ENCODE measurements at places on chromosomes 1 and 21.

GRCh38 chr1:201044119-201044518 lies 20.6 kb upstream of the KIF21B start:
- DNase-seq: no peak

GRCh38 chr1:68800182-68800581 lies 303.3 kb upstream of the DEPDC1 start:
- peak; percentile 31 for DNase-seq

GRCh38 chr21:39484711-39485276 lies 33.0 kb downstream of the SH3BGR start:
- no peak for DNase-seq

DNA sequence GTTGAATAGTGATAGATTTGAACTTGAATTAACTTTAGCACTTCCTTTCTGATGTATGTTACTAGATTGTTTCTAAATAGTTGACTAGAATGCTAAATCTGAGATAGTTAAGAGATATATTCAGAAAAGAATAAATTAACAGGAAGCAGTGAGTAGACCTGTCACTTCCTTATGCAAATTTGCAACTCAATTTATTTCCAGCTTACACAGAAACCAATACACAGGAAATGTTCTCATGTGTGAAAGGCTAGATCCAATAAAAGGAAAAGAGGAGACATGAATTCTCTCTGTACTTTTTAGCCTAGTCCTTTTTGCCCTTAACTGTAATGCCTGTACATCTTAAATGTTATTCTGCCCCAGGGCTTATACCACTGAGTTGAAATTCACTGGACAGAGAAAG lies 522.3 kb downstream of the COL11A1 start:
- no peak for DNase-seq

- DNase-seq: peak; percentile 72
Measured at GRCh38 chr1:24536391-24536840, 19.5 kb upstream of the NCMAP start.

DNA sequence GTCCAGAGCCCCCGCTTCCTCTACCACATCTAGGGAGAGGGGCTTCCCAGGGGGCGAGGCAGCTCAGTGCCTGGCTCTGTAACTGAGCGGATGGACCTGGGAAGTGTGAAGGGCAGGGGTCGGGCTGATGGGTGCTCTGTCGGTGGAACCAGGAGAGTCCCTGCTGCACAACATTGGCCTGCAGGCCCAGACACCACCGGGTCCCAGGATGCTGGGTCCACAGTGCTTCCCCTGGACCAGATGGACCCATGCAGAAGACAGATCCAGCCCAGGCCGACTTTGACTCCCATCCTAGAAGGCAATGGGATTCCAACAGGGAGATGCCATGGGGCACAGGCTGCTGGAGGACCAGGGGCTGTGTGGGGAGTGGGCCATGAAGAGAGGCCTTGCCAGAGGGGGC lies 212.9 kb downstream of the GRIK3 start:
- DNase-seq: no peak

DNA sequence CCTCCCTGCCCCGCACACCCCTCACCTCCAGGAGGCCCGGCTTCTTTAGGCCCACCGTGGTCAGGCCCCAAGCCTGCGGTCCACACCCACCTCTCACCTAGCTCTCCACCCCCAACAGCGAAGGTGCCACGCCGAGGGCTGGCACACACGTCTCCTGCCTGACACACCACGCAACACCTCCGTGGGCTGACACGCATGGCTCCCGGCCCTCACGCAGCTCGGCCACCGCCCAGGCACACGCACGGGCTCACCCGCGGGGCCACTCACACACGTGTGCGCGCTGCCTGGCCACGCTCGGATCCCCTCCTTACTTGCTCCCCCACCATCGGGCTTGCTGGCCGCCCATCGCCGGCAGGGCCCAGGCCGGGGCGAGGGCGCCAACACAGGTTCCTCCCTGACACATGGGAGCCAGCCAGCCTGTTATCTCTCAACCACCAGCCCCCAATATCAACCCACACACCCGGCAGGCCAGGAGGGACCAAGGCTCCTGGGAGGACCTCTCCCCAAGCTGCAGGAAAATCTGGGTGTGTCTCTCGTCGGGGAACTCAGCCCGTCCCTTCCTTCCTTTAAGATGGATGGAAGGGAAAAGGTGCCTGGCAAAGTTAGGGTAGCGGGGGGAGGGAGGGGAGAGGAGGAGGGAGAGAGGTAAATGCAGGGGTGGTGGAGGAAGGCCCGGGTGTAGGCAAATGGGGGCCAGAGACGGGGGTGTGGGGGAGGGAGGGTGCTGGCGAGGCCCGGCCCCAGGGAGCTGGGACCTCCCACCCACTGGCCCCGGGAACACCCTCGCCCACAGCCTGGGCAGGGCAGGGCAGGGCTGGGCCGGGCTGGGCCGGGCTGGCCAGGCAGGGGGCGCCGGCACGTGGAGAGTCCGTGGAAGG lies 546 bp downstream of the ELOVL1 start:
- DNase-seq: peak; percentile 57

DNA sequence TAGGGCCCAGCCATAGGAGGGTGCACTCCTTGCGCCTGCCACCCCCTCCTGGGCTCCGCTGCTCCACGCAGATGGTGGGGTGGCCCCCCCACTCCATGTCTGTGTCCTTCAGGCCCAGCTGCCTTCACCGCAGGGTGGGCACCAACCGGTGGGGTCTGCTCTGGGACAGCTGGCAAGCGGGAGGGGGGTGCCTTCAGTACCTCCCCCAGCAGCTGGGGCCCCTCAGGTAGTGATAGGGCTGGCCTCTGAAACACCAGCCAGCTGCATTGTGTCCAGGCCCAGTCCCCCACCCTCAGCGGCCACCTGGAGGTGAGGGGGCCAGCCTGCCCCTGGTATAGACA lies 360 bp downstream of the GJC2 start:
- DNase-seq: no peak

DNA sequence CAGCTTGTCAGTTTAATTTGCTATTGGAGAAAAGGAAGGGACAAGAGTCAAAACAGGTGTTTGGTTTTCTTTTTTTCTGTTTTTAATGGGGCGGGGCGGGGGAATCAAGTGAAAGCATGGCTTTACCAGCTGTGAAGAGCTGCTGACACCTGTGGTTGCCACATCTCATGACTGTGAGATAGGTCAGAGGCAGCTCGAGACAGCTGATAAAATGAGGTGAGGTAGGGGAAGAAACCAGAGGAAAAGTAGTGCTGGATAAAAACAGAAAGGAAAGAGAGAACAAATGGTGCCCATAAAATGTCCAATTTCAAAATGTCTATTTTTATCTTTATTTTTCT lies 272.3 kb downstream of the NEGR1 start:
- no peak for DNase-seq

- DNase-seq: no peak
Measured at GRCh38 chr1:66397192-66397591, 136.8 kb upstream of the SGIP1 start.

DNA sequence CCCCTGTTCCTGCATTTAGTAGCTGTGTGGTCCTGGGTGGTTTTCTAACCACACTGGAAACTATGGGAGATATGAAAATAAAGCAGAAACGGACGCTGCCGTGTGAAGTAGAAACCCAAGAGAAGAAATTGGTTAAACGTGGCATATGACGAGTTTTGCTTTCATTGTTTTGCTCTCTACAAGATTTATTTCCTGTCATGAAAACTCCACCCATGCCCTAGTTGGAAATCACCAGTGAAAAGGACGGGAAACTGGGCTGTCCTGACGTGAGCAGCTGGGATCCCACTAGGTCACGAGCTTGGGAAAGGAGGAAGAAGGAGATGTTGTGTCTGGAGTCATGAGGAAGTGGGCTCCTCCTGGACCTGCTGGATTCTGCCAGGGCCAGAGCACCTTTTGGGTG lies 120.8 kb upstream of the GADD45A start:
- DNase-seq: no peak

DNA sequence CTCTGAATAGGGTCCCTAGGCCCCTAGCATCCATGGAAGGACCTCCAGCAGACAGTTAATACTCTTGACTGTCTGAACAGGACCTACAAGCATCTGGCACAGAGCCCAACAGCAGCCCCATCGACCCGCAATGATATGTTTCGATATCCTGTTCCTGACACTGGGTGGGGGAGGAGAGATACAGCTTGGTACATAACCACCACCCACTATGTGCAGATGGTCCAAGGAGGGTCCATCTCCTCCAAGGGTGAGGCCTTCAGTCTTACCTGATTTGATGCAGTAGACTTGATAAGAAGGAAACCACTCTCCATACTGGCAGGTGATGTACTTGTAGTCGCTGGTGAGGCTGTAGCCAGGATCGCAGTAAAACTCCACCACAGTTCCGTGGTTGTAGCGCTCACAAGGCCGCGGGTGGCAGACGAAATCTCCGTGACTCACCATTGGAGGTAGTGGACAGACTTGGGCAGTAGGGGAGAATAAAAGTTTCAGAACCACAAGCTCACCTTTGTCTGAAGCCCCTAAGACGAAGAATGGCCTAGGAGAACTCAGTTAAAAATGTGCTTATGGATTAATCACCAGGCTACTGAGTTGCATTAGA lies 86.0 kb upstream of the TLR5 start:
- DNase-seq: peak; percentile 20

GRCh38 chr1:229075217-229075616 lies 195.7 kb upstream of the RAB4A start:
- DNase-seq: no peak

GRCh38 chr1:110094931-110095654 lies 17.1 kb upstream of the UBL4B start:
- DNase-seq: no peak

DNA sequence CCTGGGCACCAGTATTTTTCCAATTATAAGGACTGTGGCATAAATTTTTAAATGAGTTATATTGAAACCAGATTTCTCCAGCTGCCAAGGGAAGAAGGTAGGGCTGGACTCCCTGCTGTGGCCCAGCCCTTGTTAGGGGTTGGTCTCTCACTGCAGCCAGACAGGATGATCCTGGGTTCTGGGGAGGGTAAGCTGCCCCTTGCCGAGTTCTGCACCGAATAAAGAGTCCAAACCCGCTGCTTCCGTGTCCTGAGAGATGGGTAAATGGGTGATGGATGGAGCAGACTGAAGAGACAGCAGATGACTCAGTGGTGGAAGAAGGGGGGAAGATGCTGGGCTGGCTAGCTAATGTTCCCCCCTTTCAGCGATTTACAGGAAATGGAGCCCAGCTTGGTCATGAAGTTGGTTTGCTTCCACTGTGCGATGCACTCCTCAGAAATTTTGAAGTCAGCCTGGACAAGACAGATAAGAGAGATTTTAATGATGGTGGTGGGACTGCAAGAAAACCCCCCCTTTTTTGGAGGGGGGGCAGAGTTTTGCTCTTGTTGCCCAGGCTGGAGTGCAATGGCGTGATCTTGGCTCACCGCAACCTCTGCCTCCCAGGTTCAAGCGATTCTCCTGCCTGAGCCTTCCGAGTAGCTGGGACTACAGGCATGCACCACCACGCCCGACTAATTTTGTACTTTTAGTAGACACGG lies 41.4 kb downstream of the YARS1 start:
- no peak for DNase-seq

GRCh38 chr1:228364706-228365213 lies 41.9 kb downstream of the TRIM11 start:
- no peak for DNase-seq

- no peak for DNase-seq
Measured at GRCh38 chr1:67596674-67597073, 88.3 kb upstream of the GADD45A start.

DNA sequence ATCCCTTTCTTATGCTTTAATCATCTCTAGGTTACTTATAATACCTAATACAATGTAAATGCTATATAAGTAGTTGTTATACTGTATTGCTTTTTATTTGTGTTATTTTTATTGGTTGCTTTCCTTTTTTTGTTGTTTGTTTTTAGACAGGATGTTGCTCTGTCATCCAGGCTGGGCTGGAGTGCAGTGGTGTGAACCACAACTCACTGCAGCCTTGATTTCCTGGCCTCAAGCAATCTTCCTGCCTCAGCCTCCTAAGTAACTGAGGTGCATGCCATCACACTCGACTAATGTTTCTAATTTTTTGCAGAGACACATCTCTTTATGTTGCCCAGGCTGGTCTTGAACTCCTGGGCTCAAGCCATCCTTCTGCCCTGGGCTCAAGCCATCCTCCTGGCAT lies 26.9 kb downstream of the KRTAP19-8 start:
- no peak for DNase-seq

GRCh38 chr1:208516780-208517179 lies 272.6 kb upstream of the PLXNA2 start:
- no peak for DNase-seq

DNA sequence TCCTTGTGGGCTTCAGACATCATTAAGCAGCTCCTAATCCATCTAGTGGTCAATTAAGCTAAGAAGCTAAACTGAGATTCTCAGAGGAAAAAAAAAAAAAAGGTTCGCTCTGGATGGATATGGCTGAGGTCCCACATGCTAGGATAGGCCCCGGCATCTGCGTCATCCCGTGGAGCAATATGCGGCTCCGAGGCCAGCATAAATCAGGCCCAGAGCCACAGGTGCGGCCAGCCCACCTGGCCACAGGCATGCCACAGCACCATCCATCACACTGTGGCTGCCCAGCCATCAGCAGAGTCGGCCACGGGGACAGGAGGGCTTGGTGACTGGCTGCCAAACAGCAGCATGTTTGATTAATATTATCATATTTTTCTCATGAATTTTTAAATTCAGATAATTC lies 106.9 kb upstream of the TIAM1 start:
- DNase-seq: no peak

DNA sequence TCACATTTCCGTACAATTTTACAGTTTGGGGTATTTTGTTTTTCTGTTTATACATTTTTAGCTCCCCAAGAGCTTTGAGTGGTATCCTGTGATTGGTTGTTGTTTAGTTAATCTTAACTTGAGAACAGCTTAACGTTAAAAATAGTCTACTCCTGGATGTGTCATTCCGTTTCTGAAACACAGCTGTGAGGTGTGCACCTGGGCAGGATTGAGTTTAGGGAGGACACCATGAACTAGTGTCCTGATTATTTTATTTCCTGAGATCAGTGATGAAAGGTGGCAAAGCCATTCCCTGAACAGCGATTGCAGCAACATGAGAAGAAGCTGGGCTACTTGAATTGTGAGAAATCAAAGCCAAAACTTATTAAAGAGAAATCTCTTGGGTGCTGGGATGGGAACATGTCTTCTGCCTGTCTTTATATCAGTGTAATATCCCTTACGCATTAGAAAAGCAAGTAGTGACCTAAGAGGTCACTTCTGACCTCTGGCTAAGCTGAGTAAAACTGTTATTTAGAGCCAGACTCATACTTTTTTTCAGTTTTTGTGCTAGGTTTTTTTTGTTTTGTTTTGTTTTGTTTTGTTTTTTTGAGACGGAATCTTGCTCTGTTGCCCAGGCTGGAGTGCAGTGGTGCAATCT lies 43.4 kb downstream of the ZBTB40 start:
- no peak for DNase-seq

- DNase-seq: no peak
Measured at GRCh38 chr1:8430476-8430875, 112.6 kb downstream of the SLC45A1 start.

GRCh38 chr1:24483441-24483840 lies 19.2 kb upstream of the RCAN3 start:
- no peak for DNase-seq

GRCh38 chr21:26532208-26532607 lies 40.9 kb downstream of the CYYR1 start:
- DNase-seq: no peak

GRCh38 chr1:167447521-167448136 lies 70.7 kb downstream of the CD247 start:
- DNase-seq: peak; percentile 63

All from H4 (cell line).